CD4-positive, alpha-beta T cell treated with Interleukin-12 subunit alpha and Interleukin-12 subunit beta, for 1 hour (primary cell): ENCODE measurements at places on chromosomes 1 and 21.

DNA sequence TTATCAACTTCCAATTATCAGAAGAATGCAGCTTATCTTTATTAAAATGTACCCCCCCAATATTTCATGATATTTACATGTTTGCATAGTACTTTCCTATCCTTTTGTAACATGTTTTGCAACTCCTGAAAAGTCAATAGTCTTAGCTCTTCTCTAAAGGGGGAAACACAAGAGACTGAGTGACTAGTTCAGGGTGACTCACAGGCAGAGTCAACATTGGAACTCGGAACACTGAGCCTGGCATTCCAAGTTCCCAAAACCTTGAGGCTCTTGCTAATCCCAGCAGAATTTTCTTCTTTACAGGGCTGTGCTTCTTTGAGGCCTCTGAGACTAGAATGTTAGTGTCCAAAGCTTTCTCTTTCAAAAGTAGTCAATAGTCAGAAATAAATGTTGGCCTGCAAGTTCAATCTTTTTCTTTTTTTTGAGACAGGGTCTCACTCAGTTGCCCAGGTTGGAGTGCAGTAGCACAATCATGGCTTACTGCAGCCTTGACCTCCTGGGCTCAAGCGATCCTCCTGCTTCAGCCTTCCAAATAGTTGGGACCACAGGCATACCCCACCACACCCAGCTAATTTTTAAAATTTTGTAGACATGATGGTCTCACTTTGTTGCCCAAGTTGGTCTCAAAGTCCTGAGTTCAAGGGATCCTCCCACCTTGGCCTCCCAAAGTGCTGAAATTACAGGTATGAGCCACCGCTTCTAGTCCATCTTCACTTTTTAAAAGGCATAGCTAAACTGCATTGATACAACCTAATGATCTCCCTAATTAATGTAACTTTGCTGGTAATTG lies 37.5 kb downstream of the ZNF281 start:
- no peak for DNase-seq

GRCh38 chr1:167681451-167682098 lies 40.2 kb upstream of the MPZL1 start:
- no peak for DNase-seq

DNA sequence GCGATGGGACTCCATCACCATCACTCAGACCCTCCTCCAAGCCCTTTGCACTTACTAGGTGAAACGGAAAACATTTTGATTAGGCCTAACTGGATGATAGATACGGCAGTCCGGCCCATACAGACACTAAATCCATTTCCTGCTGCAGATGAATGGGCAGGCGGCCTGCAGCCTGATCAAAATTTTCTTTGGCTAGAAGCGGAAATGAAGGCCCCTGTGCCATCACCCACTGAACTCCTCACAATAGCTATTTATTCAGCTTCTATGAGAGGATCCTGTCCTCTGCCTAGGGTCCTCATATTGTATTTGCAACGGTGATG lies 200.5 kb downstream of the OMA1 start:
- no peak for DNase-seq

GRCh38 chr1:199746666-199747384 lies 280.7 kb upstream of the NR5A2 start:
- DNase-seq: no peak
